Stimulated activated naive CD8-positive, alpha-beta T cell treated with anti-CD3 and anti-CD28 coated beads, Interleukin-15, Interleukin-2, amounts not matched to agents 100 U/mL and 50 U/mL, for 24 hours (primary cell): ENCODE measurements at places on chromosomes 1 and 21.

DNA sequence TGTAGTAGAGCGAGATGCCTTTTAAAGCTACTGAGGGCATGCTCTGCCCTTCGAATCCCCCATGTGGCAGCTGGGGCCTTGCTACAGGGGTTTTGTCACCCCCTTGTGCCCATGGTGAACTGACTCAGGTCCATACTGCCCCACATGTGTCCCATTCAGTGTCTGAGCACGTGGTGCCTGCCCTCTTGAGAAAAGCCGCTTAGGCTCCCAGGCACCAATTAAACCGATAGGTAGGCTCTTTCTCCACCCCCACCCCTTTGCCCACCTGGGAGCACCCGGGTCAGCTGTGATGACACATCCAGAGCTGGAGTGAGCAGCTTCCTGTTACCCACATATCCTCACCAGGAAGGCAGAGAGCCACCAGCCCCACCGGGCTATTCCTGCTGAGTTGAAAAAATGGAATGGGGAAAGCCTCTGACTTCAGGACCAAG, 30.5 kb downstream of the TMCC2 start:
- DNase-seq, result no peak

- no peak for DNase-seq
Observed at GRCh38 chr1:18630511-18631495, at the start of gene PAX7. Gene PAX7, plus strand, starts transcription at chr1:18630846. Its CDS starts 758 bp downstream, at chr1:18631604.

GRCh38 chr1:54408147-54409066, 2.2 kb upstream of the SSBP3 start:
- DNase-seq, result no peak

GRCh38 chr1:84889437-84889836, 3.6 kb downstream of the LPAR3 start:
- DNase-seq, result no peak

- no peak for DNase-seq
Observed at GRCh38 chr1:236465959-236466303, 57.9 kb upstream of the LGALS8 start.

DNA sequence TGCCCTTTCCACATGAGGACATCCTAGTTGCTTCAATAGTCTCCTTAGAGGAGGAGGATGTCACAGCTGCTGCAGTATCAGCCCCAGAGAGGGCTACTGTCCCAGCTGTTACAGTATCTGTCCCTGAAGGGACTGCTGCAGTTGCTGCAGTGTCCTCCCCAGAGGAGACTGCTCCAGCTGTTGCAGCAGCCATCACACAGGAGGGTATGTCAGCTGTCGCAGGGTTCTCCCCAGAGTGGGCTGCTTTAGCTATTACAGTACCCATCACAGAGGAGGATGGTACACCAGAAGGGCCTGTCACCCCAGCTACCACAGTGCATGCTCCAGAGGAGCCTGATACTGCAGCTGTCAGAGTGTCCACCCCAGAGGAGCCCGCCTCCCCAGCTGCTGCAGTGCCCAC, 78.5 kb upstream of the BMP8A start:
- DNase-seq, result no peak

- DNase-seq, result no peak
Observed at GRCh38 chr1:89974696-89975470, 20.0 kb upstream of the ZNF326 start.

DNA sequence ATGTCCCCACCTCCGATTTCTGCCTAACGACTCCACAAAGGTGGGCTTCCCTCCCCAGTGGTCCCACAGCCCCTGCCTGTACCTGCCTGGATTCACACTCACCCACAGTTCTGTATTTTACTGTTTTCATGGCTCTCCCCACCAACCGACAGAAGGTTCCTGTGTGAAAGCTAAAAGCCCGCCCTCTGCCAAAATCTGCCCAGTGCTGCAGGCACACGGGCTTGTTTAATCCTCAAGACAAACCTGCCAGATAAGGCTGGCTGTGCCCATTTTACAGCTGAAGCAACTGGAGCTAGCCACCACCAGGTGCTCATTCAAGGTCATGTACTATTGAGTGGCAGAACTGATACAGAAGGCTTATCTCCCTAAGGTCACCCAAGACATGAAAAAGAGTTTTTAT, 114.5 kb downstream of the HIVEP3 start:
- peak; percentile 41 for DNase-seq

DNA sequence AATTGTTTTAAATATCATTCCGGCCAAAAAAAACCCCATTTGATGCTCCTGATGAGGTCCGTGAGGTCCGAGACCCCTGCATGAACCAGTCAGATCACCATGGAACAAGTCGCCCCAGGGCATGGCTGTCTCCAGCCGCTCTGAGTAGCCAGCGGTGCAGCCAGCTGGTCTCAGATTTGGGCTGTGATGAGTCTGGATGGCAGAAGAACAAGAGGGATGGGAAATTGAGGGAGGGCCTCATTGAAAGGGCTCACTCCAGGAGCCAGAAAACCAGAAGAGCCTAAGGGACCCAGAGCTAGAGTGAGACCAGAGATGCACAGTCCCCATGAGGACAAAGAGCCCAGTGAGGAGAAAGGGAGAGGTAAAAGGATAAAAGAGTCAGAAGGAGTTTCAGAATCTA, 174.0 kb downstream of the TOMM20 start:
- peak; percentile 3 for DNase-seq

DNA sequence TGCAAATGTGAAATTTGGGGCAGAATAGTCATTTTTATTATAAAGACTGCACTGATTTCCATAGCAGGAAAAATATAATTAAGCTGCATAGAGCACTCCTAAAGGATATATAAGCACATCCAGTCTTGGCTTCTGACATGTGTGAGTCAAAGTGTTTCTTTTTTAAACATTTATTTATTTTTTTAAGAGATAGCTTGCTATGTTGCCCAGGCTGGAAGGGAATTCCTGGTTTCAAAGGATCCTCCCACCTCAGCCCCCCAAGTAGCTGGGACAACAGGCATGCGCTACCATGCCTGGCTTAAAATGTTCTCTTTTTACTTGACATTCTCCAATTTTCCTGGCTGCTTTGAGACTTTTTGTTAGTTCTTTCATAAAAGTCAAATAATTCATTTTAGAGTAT, 126.1 kb downstream of the HMCN1 start:
- no peak for DNase-seq

DNA sequence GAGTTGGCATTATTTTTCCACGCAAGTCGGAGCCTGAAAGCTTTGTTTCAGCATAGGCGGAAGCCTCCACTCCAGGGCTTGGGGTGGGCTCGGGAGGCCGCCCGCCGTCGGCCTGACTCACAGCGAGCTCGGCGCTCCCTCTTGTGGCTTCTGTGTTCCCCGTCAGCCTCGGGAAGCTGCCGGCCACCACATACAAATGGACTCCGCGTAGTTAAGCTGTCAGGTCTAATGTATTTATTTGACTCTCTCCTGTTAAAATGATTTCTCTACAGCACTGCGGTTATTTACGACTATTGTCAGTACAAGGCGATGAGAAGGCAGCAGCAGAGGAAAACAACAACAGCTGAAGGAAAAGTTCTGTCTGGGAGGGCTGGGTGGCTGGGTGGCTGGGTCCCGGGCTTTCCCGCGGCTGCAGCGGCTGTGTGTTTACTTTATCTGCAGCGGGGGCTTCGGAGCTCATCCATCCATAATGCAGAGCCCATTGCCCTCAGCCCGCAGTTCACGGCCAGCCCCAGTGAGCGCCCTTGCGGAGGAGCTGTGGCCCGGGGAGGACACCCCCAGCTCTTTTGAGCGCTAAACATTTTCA, 375.7 kb upstream of the CAMK1G start:
- DNase-seq, result peak; percentile 46

GRCh38 chr1:159930634-159931033, 5.3 kb upstream of the TAGLN2 start:
- DNase-seq, result no peak

DNA sequence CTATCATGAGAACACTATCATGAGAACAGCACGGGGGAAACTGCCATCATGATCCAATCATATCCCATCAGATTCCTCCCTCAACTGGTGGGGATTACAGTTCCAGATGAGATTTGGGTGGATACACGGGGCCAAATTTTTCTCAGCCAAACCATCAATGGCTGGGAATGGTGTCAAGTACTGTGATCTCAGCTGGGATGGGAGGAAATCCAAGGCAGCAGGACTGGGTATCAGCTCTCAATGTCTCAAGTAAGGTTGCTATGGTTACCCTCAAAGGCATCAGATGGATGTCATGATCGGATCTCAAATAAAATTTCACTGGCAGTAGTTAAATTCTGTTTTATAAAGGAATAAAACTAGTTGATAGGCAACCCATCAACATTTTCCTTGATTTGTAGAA, 399.0 kb downstream of the KCNT2 start:
- no peak for DNase-seq

GRCh38 chr21:32477424-32477745, 64.9 kb downstream of the EVA1C start:
- no peak for DNase-seq

GRCh38 chr1:179295164-179295755, 1.7 kb downstream of the SOAT1 start:
- DNase-seq, result no peak

- DNase-seq, result no peak
Observed at GRCh38 chr1:166069390-166069789, 97.4 kb downstream of the FAM78B start.

- DNase-seq, result no peak
Observed at GRCh38 chr1:214583824-214584554, 19.0 kb upstream of the CENPF start.

- no peak for DNase-seq
Observed at GRCh38 chr1:56968878-56969495, 3.2 kb upstream of the C8B start.

DNA sequence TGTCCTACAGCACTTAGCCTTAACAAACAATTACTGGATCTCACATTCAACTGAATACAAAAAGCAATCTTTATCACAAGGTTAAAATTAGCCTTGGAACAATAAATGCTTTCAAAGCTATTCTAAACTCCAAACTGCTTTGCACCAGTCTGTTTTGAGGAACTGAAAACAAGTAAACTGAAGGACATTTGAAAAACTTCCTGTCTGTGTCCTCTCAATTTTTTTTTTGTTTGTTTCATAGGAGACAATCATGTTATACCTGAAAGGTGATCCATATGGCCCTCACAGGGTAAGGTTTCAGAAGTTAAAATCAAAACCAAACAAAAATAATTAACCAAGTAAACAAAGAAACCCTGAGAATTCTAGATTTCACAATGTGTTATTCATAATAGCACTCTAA, 459.1 kb downstream of the DPYD start:
- no peak for DNase-seq

DNA sequence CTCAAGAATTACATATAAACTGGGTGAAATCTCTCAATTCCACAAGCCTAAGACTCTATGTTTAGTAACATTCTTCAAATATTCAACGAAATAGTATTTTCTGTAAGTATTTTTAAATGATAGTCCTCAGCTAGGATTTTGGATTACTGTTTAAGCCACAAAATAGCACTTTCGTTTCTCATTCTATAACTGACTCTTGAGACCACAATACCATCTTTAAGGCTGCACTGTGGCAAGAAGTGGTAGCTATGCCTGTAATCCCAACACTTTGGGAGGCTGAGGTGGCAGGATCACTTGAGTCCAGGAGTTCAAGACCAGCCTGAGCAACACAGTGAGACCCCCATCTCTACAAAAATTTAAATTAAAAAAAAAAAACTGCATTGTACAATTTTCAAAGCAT, 126.7 kb downstream of the CDC42BPA start:
- no peak for DNase-seq

- DNase-seq, result no peak
Observed at GRCh38 chr1:43460988-43461693, 7.4 kb upstream of the HYI start.

- no peak for DNase-seq
Observed at GRCh38 chr1:30600258-30600657, 123.1 kb downstream of the MATN1 start.

- no peak for DNase-seq
Observed at GRCh38 chr1:30864681-30865080, 43.9 kb downstream of the SDC3 start.

- peak; percentile 63 for DNase-seq
Observed at GRCh38 chr1:41754540-41754939, 164.2 kb downstream of the HIVEP3 start.

DNA sequence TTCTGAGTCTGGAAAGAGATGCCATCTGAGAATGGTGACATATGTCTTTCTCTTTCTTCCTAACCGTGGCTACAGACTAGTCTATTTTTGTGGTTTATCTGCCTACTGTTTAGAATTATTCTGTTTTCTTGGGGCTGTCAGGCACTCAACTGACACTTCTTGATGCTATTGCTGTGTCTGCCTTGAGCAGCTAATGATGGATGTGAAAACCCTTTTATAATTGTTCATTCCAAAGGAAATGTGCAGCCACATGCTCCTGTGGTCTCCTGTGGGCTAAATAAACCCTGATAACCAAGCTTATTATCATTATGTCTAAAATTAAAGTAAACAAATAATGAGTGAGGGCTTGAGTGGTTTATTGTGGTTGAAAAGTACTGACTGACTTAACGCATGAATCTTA, 52.7 kb upstream of the CXADR start:
- no peak for DNase-seq

DNA sequence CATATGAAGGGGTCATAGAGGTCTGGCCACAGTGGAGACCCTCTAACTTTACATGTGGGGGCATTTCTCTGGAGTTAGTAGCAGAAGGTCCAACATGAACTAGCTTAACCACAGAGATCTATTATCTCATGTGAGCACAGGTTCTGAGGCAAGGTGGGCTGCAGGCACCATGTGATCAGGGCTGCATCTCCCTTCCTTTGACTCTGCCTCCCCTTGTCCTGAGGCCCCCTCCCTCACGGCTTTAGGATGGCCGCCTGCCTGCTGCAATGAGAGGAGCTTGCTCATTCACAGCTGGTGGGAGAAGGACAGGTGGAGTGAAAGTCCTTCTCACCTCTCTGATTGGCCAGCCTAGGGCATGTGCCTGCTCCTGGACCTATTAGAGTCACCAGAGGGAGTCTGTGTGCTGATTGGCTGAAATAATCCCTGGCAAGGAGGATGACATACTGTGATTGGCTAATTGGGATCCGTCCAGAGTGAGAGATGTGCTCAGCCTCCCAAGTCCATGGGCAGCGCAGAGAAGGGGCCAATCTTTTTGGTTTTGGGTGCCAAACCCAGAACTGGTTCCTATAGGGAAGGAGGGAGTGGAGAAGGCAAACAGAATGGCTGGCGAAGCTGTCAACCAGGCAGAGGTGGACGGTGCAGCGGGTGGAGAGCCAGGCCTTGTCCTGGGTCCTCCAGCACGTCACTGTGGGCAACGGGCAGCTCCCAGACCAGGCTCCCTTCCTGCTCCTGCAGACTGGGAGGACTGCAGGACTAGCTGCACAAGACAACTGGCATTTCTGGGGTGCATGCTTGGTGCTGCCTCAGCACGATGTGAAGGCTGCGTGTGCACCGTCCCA, 39.4 kb upstream of the C1orf174 start:
- DNase-seq, result no peak

GRCh38 chr1:24348196-24348595, 29.0 kb downstream of the GRHL3 start:
- no peak for DNase-seq

- DNase-seq, result no peak
Observed at GRCh38 chr1:186139701-186140100, 235.4 kb downstream of the TPR start.
